ENCODE measurements at places on chromosomes 3 and 15. TPM values are rescaled to one million over a fixed set of nuclear protein-coding genes. Genes with fewer than 3 reads are reported as not detected.

Gene SCAANT1
- polyA plus RNA-seq = 1.8 TPM

Gene C3orf85
- polyA plus RNA-seq = 95.5 TPM

Gene CCDC54
- 0.04 TPM for polyA plus RNA-seq

Gene SRPRB
- 55.9 TPM for polyA plus RNA-seq

Gene TMC3
- 6.2 TPM for polyA plus RNA-seq

Gene CNTN4
- 9.3 TPM for polyA plus RNA-seq

Gene RBP2
- 2,966 TPM for polyA plus RNA-seq

Gene LEKR1
- polyA plus RNA-seq = 2.2 TPM

Gene FBXW12
- 0.18 TPM for polyA plus RNA-seq

Gene WDR49
- polyA plus RNA-seq = 0.13 TPM

Gene SLC22A13
- polyA plus RNA-seq = 0.34 TPM

Gene CCRL2
- polyA plus RNA-seq = 11.3 TPM

Gene ULK4
- polyA plus RNA-seq = 2.1 TPM

Gene CPN2
- 0.09 TPM for polyA plus RNA-seq

Gene LDHAL6B
- polyA plus RNA-seq = 0.57 TPM

DNA sequence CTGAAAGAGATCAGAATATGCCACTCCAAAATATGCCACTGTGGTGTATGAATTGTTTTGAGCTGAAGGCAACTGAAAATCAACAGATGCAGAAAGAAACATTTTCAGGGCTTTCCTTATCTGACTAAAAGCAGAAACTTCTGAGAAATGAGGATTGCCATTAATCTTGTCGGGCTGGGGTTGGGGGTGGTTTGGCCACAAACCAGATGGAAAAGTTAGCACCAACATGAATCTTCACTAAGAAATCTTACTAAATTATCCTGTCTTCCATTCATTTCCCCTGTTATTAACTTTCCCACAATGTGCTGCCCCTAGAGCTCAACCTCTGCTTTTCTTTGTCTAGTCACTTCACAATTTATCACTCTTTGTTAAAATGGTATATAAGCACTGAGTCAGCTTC is 229.9 kb upstream of the GADL1 start:
- no peak for DNase-seq

GRCh38 chr3:34678575-34678974 is 880.1 kb downstream of the PDCD6IP start:
- peak; percentile 28 for DNase-seq

DNA sequence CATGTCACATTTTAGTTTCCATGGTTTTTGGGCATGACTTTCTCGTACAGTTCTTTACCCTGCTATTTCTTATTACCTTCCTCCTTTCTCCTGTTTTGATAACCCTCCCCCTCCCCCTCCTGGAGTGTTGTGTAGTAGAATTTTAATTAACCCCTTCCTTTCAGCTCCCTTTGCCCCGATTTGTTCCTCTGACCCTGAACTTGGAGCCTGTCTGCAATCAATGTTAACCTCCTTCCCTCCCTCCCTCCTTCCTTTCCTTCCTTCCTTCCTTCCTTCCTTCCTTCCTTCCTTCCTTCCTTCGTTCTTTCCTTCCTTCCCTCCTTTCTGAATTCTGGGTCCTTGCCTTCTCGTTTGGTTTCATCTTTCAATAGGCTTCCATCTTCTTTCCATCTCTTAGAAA is 90.4 kb downstream of the ECT2 start:
- no peak for DNase-seq

GRCh38 chr3:39388741-39389248 is 5.6 kb downstream of the SLC25A38 start:
- DNase-seq = no peak

DNA sequence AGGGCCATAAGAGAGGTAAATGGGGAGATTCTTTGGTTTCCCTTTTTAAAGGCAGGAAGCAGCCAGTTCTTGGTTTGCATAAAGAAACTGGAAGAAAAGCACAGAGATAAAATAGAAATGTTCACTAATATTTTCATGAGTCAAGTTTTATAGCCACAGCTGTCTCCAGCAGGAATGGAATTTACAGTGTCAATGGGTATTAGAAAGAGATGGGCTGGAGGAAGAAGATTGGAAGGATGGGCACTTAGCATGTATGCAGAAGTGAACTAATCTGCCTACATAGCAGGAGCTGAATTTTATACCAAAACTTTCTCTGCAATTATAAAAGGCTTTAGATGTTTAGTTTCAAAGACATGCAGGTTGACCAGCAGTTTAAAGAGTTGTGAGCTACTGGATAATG is 521.9 kb upstream of the GOLIM4 start:
- no peak for DNase-seq

DNA sequence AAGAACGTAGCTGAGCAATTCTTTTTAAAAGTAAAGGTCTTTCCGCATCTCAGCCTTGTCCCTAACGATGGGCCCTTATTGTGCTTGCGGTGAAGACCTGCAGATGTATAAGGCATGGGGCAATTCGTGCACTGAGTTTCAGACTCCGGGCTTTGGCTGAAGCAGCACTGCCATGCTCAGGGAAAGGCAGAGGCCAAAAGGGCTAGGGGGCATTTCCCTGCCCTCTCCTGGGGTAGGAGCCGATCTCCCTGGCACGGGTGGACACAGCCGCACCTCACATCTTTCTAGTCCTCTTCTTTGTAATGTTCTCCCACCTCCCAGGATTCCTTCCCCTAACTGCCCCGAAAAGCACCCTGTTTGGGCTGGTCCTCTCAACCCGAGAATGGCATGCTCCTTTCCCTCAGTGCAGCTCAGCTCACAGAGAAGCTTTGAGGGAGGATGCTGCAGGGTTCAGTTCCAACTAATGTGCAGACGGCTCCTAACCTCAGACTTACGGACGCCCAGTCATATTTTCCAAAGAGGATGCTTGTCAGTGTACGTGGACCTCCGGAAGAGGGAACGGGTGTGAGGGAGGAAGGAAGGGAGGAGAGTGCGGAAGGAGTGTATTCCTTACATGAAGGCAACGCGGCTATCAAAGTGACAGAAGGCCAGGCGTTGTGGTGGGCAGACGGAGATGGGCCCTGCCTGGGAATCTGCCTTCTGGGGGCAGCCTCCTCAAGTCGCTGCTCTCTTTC is 61.2 kb downstream of the SYNM start:
- no peak for DNase-seq

DNA sequence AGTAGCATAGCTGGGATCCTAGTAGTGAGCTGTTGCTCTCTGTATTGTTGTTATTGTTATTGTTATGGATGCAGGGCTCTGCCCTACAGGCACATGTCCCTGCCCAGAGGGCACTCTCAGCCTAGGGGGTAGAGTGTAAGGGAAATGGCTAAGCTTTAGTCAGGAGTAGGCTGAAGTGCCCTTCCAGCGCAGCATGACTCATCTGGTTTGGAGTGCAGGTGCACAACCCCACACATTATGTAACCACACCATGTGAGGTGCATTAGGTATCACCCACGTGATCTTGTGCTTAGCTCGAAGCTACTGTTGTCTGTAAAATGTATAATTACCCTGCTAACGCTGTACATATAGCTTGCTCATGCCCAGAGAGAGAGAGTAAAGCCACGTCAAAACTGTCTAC is 48.3 kb upstream of the TIPARP start:
- peak; percentile 83 for DNase-seq

- no peak for DNase-seq
Measured at GRCh38 chr3:186640473-186640818, 247 bp downstream of the FETUB start.

GRCh38 chr15:53588773-53589172 is 170.7 kb downstream of the WDR72 start:
- DNase-seq = no peak

DNA sequence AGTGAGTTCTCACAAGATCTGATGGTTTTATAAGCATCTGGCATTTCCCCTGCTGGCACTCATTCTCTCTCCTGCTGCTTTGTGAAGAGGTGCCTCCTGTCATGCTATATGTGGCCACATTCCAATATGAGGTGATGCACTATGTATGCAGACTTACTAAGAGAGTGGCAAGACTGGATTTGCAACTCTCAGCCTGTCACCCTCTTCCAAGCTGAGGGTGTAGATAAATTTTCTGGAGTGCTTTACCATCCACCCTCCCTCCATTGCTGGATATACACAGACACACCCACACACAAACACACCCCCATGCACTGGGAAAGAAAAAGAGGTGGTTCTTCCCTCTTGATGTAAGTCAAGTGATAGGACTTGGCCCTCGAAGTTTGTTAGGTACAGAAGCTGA is 30.2 kb upstream of the CHMP2B start:
- peak; percentile 15 for DNase-seq

GRCh38 chr3:172084871-172085556 is 45.6 kb downstream of the FNDC3B start:
- no peak for DNase-seq

GRCh38 chr3:28575746-28576613 is 227.4 kb upstream of the AZI2 start:
- peak; percentile 29 for DNase-seq

DNA sequence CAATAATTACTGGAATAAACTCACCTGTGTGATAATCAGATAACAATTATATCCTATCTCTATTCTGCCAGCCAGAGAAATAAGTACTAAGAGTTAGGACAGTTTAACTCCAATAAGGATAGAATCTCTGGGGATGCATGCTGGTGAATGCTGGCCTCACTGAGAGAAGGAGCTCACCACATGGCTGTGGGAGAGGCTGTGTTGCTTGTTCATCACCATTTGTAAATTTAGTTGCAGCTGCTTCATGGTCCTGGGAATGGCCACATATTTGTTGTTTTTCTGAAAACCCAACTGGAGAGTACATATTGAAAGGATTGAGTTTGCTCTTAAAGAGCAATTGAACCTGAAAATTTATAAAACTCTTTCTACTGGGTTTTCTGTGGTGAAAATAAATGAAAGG is 207.3 kb downstream of the NECTIN3 start:
- no peak for DNase-seq

- DNase-seq = no peak
Measured at GRCh38 chr15:85757939-85758654, 36.6 kb downstream of the KLHL25 start.

DNA sequence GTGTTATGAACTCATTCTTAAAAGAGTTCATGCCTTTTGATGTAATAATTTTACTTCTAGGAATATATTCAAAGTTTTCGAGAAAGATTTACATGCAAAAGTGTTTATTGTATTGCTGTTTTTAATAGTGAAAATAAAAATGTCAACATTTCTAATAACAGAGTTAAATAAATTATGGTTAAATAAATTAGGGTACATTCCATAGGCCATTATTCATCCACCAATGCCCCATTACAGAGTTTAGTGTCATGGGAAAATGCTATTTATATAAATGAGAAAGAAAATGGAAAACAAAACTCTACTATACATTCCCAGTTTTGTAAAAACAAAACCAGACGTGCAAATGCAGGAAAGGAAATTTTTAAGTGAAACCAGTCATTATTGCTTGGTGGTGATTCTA is 538.1 kb upstream of the TBL1XR1 start:
- DNase-seq = no peak

DNA sequence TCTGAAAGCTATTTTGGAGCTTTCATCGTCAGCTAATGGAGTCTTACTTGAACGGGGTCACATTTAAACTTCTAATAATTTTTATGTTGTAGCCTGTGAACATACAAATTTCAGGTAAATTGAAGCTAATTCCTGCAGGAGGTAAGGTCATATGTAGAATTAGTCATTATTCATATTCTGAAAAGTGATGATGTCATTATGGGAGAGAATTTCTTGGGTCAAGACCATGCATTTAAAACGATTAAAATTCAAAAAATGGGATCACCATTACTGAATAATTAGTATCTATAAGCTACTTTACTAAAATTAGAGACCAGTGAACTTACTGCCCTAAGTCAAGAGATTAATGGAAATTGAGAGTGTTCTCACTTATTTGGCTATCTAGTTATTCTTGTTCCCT is 120.4 kb downstream of the CHL1 start:
- no peak for DNase-seq

DNA sequence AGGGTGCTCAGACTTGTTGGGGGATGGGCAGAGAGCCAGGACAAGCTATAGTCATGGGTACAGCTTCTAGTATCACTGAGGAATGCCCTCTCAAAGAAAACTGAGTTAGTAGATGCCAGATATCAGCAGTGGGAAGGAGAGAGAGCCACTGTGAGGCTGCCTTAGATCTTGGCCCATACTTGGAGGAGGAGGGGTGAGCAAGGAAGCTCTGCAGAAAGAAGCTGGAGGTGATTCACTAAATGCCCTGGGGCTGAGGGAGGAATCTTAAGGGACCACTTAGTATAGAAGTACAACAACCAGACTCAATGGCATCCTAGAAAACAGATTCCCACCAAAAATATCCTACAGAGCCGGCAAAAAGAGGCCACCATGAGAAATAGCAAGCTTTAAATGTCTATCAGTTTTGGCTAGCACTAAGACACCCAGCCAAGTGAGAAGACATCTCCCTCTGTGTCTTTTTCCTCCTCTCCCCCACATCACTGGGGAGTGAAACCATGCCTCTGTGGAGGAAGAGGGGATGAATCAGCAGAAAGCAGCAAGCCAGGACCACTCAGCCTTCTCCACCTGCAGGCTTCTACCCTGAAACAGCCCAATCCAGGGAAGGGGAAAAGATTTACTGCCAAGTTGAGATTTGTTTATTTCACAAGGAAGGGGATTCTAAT is 282.5 kb upstream of the STT3B start:
- DNase-seq = no peak

DNA sequence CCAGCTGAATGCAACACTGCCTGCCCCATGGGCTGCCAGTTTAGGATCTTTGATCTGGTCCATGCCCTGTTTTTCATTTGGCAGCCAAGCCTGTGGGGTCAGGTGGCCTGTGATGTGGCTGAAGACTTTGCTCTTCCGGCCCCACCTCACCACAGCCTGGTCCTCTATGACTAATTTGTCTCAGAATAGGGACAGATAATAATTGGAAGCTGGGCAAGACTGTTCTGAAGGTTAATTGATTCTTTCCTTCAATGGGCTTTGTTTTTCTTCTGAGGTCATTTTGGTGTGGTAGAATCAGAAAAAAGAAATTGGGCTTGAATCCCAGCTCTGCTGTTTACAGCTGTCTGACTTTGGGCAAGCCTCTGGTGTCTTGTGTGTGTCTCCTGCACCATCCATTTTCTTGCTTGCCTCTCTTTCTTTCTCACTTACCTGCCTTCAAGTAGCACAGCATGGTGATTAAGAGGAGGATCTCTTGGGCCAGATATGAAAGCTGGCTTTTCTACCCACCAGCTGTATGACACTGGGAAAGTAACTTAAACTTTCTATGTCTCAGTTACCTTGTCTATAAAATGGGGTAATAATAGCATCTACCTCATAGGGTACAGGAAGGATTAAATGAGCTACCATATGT is 24.2 kb downstream of the ABHD2 start:
- DNase-seq = peak; percentile 86
